ENCODE measurements at places on chromosomes 12 and 14.

- DNase-seq: no peak
Observed at GRCh38 chr12:106101803-106102202, 37.0 kb downstream of the NUAK1 start.

DNA sequence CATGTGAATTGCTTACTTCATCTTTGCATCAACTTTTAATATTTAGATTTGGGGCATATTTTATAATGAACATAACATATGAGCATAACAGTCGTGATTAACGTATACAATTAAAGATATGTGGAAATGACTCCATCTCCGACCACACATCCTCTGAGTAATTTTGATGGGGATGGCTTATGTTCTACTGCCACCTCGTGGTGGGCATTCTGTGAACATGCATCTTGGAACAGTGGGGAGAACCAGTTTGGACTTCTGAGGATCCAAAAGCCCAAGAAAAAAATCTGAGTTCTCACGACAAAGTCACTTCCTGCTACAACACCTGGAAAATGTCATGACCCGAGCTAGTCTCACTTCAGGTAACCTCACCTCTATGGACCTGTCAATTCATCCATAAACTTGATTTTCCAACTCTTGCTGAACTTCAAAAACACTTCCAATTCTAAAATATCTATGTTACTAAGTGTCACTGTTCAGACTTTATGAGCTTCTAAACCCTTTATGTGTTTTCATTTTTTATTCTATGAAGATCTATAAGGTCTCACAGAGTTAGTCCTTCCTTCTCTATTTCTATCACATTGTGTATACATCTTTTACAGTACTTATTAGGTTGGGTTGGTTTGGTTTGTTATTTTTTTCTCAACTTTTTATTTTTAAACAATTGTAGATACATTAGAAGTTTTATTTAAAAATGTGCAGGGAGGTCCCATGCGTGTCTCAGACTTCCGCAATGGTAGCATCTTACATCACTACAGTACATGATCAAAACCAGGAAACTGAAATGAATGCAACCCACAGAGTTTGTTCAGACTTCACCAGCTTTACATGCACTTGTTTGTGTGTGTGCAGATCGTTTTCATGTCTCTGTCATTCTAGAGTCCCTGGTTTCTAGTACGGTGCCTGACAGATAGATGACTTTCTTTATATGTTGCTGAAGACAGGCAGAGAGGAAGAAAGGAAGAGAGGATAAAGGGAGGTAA is 38.2 kb upstream of the STAB2 start:
- peak; percentile 68 for DNase-seq

DNA sequence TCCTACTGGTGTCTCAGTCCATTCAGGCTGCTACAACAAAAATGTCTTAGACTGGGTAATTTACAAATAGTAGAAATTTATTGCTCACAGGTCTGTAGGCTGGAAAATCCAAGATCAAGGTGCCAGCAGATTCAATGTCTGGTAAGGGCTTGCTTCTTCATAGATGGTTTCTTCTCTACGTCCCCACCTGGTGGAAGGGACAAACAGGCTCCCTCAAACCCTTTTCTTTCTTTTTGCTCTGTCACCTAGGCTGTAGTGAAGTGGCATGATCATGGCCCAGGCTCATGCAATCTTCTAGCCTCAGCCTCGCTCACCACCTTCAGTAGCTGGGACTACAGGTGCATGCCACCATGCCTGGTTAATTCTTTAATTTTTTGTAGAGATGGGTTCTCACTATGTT is 106.8 kb upstream of the RPH3A start:
- no peak for DNase-seq

- no peak for DNase-seq
Observed at GRCh38 chr14:39370415-39370814, 61.8 kb downstream of the FBXO33 start.

GRCh38 chr14:104177411-104177810 is 39.0 kb downstream of the KIF26A start:
- DNase-seq: no peak

DNA sequence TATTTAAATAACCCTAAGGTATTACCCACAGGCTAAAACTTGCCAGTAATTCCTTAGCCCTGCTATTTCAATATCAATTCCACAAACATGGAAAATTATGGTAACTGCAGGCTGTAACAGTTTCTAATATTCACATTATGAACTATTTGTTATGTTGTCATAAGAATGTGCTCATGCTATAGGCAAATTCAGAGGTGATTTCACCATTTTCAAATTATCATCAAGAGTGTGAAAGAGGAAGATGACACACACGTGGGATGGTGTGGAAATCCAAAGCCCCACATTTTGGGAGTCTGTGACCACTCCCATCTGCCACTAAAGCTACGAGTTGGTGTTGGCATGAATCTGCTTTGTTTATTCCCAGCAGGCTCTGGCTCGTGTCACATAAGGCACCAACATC is 5.9 kb upstream of the MYO1A start:
- no peak for DNase-seq

- no peak for DNase-seq
Observed at GRCh38 chr12:44816446-44817017, 59.6 kb downstream of the NELL2 start.

DNA sequence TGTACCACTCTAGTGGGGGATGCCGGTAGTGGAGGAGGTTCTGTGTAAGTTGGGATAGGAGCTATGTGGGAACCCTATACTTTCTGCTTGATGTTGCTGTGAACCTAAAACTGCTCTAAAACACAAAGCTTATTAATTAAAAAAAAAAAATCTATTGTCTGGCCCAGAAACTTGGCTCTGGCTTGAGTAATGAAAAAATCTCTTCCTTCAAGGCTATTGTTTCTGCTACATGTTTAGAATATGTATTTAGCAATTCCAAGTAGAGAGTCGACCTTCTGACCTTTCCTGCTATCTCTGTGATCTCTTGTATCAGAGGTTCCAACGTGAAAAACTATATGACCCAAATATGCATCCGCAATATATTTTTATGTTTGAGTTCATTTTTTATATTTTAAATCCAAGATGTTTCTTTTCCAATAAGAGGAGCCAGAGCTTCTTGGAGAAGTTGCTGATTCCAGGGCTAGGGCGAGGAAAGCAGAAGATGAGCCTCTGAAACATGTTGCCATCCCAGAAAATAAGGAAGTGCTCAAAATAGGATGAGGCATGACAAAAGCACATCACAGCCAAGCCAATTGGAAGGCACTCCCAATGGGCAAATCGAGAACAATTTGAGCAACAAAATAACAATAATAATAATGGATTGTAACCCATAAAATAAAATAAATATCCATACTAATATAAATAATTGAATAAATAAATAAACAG is 184.6 kb upstream of the TMEM260 start:
- DNase-seq: peak; percentile 3

GRCh38 chr12:94427501-94428381 is 31.9 kb downstream of the CEP83 start:
- no peak for DNase-seq

GRCh38 chr12:94488463-94488862 is 28.8 kb upstream of the CEP83 start:
- DNase-seq: no peak

GRCh38 chr14:101824339-101824727 is 62.8 kb downstream of the PPP2R5C start:
- DNase-seq: peak; percentile 33

- DNase-seq: no peak
Observed at GRCh38 chr14:22796087-22796707, 19.0 kb downstream of the SLC7A7 start.

DNA sequence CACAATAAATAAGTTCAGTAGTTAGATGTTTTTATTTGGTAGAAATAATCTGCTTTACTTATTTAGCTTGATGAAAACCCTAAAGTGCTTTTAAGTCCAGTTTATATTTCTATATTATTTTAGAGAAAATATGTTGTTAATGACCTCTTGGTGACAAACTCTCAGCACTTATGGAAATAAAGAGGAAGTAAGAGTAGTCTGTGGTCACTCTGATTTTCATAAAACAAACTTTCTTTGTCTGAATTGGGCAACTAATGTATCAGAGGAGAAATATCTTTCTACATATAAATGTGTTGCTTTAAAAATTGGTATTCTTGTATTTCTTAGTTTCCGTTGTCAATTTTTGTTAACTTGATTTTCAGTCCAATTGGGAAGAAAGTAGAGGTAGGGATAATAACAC is 878.9 kb upstream of the SEL1L start:
- no peak for DNase-seq

GRCh38 chr12:15806826-15807225 is 17.6 kb upstream of the EPS8 start:
- DNase-seq: no peak

GRCh38 chr12:106141452-106141851 is 2.7 kb upstream of the NUAK1 start:
- DNase-seq: no peak

DNA sequence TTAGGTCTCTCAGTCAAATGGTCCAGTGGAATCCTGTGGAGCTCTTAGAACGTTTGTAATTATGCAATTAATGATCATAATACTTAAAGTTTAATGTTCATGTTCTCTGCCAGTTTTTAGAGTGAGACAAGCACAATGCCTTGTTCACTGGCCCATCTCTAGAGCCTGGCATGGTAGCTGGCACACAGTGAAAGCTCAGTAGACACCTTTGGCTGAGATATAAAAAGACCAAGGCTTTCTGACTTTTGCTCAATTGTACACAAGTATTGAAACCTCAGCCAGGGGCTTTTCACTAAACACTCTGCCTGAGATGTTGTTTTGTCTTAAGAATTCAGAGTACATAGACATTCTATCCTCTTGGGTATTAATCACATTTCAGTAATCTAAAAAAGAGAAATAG is 241.8 kb upstream of the ATP2B1 start:
- DNase-seq: no peak

DNA sequence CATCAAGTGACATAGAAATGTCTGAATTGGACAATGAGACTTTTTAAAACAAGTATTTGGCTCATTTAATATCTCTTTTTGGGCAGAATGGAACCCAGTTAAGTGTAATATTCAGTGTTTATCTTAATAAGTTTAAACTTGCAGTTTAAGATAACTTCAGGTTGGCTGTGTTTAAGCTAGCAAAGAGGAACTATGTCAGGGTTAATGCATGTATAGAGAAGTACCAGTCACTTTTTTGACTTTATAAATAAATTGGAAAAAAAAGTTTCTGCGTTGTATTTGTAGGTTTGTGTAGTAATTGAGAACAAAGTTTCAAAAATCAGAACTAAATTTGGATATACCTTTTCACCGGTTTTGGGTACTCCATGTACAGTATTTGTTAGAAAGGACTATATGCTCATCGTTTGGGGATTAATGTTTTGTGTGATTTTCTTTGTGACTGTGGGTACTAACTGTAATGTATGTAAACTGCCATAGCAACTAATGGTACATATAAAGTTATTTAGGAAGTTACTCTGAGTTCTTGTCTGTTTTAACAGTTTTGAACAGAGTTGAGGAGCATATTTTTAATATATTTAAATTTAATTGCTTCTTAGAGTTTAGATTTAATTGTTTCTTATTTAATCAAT is 4.5 kb downstream of the HMGA2 start:
- no peak for DNase-seq

DNA sequence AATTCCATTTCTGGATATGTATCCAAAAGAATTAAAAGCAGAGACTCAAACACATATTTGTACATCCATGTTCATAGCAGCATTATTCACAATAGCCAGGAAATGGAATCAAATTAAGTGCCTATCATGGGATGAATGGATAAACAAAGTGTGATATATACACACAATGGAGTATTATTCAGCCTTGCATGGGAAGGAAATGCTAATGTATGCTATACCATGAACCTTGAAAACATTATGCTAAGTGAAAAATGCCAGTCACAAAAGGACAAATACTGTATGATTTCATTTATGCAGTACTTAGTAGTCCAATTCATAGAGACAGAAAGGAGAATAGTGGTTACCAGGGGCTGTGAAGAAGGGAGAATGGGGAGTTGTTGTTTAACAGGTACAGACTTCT is 32.1 kb upstream of the CSRNP2 start:
- DNase-seq: no peak

DNA sequence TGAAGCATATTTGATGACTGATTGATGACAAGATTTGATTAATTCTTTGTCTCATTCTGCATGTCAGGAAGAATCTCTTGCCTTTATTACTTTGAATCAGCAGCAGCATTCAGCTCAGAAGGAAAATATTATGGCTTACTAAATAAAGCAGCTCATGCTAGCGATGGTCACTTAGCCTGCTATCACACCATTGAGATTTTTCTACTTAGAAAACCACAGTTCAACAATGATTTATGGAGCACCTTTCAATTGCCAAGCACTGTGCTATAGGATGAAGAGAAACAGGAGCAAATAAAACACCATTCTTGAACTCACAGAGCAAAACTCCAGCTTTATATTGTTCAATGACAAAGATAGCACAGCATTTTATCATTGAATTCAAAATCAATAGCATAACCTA is 197.7 kb downstream of the CPNE8 start:
- DNase-seq: no peak

DNA sequence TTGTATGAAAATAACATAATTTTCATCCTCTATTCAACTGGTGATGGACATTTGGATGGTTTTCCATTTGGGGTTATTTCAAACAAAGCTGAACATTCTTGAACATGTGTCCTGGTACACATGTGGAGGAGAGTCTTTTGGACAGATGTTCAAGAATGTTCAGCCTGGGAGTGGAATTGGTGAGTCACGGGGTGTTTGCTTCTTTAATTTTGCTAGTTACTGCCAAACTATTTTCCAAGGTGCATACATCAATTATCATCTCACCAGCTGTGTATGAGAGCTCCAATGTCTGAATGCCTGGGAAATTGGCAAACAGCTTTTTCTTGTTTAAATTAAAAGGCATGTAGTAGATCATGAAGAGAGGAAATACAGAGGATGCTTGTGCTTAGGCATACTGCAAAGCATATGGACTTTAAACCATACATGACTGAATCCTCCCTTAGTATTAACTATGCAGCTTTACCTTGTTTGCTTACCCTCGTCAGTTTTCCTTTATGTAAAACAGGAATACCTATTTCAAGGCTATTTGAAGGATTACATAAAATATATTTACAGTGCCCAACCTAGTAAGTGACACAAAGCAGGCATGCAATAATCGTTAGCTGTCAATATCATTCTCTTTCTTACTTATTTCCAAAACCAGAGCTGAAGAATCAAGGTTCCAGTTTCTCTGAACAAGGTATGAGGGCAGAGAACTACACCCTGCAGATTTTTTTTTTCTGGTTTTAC is 152.1 kb downstream of the ITPR2 start:
- DNase-seq: no peak

GRCh38 chr14:83712418-83713129 is 1817.4 kb upstream of the FLRT2 start:
- DNase-seq: no peak

GRCh38 chr12:14431975-14432374 is 66.5 kb downstream of the ATF7IP start:
- no peak for DNase-seq
